Omental fat pad (tissue), 4 donors: ENCODE measurements at places on chromosomes 12 and 14. TPM values are rescaled to one million over a fixed set of nuclear protein-coding genes. Genes with fewer than 3 reads are reported as not detected.

The C12orf54 gene
- not detected for total RNA-seq

The KRT6C gene
- total RNA-seq = not detected

DNA sequence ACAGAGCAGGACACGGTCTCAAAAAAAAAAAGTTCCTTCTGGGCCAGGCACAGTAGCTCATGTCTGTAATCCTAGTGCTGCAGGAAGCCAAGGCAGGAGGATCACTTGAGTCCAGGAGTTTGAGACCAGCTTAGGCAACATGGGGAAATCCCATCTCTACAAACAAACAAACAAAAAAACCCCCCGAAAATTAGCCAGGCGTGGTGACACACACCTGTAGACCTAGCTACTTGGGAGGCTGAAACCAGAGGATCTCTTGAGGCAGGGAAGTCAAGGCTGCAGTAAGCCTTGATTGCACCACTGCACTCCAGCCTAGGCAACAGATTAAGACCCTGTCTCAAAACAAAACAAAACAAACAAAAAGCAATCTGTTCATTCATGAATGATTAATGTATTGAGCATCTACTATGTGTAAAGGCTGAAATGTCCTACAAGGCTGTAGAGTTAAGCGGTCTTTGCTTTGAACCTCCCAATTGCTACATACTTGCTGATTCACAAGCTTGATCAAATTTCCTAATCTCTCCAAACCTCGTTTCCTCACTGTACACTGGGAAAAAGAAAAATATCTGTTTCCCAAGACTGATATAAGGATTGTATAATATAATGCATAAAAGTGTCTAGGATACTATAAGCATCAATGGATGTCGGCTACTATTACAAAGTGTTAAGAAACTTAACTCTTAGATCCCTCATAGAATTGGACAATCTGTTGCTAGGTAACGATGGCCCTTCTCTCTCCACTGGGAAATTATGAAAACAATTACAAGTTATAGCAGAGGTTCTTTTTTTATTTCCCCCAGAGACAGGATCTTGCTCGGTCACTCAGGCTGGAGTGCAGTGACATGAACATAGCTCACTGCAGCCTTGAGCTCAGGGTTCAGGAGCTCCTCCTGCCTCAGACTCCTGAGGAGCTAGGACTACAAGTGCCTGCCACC lies 7.9 kb upstream of the RILPL2 start:
- no peak for DNase-seq

DNA sequence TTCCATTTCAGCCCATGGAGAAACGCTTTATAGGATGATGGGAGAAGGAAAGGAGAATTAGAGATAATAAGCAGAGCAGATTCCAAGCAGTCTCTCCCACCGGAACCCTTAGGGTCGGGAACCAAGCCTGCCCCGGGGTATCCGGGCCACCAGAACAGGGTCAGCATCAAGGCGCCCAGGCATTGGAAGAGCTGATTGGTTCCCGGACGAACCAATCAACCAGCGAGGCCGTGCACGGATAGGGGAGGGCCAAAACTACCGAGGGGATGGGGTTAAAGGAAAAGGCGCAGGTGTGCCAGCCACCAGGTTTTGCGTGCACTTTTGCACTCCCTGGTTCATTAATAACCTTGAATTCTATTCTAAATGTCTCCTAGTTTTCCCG lies 1.7 kb downstream of the PPM1H start:
- no peak for DNase-seq

DNA sequence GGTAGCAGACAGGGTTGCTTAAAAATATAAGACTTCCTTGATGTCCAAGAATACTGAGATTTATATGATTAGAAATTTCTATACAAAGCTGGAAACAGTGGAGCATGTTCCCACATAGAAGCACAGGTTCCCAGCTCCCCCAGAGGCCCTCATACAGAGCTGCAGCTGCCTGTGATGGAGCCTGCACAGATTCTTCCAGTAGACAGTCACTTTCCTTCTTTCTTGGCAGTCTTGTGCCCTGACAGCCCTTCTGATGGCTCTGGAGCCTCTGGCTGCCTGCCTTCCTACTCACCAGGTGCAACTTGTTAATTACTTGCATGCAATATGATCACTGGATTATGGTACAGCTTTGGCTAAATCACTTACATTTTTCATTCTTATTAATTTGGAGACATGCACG lies 44.4 kb downstream of the BICD1 start:
- no peak for DNase-seq
